Smooth muscle cell of the brain vasculature (primary cell): ENCODE measurements at places on chromosomes 3 and 15.
A peak's percentile ranks its signal among the peaks of the same experiment; 100 is the strongest.

- DNase-seq: no peak
These were observed 44.4 kb downstream of the ADAMTSL3 start for GRCh38 chr15:83698294-83698693.

DNA sequence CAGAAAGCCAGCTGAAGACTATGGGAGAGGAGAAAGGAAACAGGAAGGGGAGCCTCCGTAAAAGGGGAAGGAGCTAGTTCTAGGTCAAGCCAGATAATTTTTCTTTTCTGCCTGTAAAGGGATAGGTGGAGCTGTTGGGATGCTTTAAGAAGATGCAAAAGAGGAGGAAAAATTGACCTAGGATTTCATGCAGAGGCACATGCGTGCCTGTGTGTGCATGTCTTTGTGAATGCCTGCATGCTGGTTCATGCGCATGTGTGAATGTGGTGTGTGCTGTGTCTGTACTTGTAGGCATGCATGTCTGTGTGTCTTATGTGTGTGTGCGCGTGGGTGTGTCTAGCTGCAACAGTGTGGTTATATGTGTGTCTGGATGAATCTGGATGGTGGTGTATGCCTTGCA lies 27.3 kb downstream of the CCDC33 start:
- DNase-seq: no peak

- no peak for DNase-seq
These were observed 14.2 kb downstream of the KIF7 start for GRCh38 chr15:89641053-89641452.

DNA sequence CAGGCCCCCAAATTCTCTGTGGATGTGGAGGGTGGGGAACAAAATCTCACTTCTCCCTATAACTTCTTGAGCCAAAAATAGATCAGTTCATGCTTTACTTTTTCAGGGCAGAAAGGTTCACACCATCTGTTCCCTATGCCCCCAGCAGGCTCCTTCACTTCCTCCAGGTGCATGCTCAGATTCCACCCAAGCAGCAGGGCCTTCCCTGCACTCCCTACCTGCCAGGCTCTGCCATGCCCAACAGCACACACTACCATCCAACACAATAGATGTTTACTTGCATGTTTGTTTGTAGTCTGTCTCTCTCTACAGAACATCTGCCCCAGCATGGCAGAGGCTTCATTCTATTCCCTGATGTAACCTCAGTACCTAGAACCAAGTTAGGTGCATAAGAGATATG lies 43.3 kb downstream of the GABRB3 start:
- no peak for DNase-seq

DNA sequence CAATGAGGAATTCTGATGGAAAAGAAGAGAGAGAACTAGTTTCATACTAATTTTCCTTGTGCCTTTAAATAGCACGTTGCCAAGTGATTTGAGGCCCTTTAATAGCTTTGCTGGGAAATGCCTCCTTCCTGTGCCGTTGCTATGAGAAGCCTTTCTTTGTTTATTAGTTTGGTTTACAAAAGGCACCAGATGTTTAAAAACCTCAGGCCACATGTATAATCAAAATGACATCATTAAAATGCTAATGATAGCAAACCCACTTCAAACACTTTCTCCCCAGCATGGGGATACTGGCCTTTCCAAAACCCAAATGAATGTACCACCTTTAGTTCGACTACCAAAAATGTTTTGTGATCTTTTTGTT lies 50.0 kb upstream of the TBC1D23 start:
- peak; percentile 15 for DNase-seq

- DNase-seq: no peak
These were observed 142.3 kb downstream of the TMCO5A start for GRCh38 chr15:38076786-38077185.

DNA sequence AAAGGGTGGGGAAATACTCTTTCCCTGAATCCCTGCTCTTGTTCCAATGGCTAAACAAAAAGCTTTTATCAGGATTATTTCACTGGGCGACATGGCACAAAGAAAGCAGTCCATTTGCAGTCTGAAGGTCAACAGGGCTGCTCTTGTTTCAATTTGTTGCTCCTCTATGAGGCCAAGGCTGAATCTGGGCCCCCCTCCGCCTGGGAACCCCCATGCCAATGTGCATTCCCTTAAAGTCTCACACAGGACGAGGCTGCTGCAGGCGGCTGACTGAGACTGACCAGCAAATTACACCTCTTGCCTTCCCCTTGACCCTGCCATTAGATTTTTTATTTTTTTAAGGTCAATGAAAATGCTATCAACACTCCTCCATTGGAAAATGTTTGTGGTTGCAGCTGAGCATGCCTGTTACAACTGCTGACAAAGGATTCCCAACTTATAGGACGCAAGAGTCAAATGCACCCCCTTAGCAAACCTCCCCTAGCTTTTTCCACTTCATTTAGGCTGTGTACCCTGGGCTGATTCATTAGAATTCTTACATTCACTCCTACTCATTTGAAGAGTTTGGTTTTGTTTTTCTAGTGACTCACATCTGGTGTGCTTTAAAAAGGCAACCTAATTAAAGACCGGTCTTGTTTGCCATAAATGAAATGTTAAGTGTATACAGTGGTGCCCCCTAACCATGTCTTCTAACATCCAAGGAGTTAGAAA lies 60.8 kb upstream of the ARHGEF3 start:
- no peak for DNase-seq

DNA sequence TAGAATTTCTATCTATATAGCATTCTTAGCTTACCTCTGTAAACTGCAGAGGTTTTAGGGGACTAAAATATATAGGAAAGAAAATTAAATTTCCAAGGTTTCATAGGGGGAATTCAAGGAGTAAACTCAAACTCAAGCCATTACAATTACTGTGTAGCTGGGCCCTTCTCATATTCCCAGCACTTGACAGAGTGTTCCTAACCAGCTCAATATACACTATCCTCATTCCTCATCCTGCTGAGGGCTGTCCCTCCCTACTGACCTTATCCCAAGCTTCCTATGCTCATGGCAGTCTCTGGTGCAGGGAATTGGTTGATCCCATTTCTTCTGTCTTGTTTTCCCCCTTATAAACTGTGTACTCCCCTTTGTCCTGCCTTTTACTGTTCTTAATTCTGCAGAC lies 33.9 kb downstream of the NXPE3 start:
- no peak for DNase-seq

DNA sequence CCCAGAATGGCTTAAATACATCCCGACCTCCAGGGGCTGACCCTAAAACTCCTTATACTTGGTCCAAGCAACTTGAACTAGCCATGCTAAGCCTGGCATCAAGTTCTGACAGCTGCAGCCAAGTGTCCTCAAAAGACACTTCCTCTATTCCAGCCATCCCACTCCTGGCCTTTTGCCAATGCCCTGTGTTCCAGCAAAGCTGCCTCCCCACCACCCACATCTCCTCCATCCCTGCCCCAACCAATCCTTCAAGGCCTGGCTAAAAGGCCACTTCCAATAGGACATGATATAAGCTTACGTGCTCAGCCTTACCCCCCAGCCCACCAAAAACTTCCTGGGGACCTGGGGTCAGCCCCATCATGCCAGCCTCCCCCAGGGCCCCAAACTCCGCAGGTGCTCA lies 40.9 kb downstream of the SEMA3G start:
- no peak for DNase-seq

DNA sequence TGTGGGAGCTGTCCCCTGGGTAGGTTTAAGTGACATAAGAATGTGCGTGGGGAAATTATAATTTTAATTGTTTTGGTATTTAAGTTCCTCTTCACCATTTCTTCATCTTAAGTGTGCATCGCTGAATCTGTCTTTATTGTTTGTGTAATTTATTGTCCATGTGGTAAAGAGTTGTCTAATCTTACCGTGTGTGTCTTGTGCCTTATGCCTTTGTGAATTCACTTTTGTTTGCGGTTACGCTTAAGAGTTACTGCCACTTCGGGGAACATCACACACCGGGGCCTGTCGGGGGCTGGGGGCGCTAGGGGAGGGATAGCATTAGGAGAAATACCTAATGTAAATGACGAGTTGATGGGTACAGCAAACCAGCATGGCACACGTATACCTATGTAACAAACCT lies 767 bp downstream of the WDR48 start:
- DNase-seq: no peak

DNA sequence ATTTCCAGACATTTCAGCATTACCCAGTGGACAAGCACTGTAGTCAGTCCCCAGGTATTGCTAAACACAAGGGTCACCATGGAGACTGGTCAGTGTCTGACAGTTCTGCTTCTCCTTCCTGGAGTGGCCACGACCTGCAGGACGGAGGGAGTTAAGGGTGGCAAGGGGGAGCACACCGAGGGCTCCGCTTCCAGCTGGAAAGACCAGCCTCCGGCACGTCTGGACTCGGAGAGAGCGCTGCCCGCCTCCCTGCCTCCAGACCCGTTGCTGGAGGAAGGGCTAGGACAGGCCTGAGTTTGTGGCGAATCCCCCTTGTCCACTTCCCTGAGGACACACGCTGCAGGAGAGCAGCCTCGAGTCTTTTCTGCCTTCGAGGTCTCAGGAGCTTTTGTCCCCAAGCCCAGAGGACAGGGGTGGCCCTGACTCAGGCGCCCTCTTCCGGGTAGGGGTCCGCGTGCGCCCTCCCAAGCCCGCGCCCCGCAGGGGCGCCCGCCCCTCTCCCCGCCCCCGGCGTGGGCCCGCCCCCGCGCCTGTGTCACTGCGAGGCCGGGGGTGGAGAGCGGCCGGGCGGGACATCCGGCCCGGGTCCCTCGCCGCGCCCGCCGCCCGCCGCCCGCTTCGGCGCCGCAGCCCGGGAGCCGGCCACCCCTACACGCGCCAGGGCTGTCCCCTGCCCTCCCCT lies at the start of gene CHST14:
TSS of gene CHST14 (plus strand) at position 562 of the 682 bp plus-strand sequence. CDS start 230 bp downstream, outside the sequence.
- no peak for DNase-seq

DNA sequence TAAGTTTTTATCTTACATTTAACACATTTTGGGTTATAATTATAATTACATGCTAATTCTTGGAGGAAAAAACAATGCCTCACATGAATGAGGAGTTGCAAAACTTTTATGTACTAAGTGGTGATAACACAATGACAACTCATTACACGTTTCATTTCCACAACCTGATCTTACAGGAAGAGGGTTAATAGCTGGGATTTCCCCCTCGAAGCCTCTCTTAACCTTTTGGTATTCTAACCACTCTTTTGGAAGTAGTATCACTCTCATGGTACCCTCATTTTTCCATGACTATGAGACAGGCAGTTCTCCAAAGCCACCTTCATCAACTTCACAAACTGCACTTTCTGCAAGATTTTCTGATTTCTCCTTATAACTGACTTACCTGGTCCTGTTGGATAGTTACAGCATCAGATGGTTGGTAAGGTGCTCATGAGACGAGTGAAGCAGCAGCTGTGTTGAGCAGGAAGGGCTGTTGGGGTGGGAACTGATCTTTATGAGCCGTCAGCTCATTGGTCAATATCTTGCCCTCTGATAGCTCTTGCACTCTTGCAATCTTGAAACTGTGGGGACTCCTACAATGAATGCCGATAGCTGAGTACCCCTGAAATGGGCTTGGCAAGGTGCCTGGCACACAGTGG lies 41.6 kb downstream of the ACAN start:
- DNase-seq: no peak

DNA sequence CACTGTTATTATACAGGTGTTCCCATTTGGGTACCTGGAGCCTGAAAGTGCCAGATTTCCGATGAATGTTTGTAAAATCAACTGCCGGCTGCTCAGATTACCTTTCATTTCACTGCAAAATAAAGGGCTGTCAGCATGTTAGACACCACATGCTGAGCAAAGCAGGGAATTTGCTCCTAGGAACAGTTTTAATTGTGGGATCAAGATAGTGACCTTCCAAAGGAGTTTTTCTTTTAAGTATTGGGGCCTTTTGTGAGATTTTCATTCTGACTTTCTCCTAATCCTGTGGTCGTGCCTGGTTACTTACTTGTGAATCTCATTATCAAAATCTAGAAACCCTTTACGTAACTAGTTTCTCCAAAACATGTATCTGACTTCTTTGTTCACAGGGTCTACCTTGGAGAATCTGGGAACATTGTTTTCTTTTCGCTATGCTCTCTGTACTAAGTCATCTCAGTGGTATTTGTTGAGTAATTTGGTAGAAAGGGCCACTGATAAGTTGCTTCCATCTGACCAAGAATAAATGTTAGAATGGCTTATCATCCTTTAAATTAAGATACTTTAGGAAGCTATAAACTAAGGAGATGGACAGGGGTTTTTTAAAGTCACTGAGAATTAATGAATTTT lies 40.8 kb upstream of the LRTM1 start:
- DNase-seq: no peak

DNA sequence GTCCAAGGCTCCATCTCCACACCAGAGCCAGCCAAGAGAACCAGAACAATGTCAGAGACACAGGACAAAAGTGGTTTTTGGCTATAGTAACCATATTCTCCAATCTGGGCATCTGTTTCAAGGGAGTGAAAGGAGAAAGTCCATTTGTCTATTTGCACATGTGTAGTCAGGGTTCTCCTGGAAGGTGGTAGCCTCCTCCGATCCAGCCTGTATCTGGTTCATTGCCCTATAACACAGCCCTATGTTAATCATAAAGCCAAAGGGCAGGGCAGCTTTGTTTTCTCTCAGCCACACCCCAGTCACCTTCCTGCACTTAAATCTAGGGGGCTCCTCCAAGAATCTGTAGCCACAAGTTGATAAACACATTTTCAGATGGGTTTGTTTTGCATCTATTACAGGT lies 128.1 kb upstream of the ADPGK start:
- no peak for DNase-seq

GRCh38 chr3:5891711-5892110 lies 704.2 kb downstream of the EDEM1 start:
- no peak for DNase-seq

DNA sequence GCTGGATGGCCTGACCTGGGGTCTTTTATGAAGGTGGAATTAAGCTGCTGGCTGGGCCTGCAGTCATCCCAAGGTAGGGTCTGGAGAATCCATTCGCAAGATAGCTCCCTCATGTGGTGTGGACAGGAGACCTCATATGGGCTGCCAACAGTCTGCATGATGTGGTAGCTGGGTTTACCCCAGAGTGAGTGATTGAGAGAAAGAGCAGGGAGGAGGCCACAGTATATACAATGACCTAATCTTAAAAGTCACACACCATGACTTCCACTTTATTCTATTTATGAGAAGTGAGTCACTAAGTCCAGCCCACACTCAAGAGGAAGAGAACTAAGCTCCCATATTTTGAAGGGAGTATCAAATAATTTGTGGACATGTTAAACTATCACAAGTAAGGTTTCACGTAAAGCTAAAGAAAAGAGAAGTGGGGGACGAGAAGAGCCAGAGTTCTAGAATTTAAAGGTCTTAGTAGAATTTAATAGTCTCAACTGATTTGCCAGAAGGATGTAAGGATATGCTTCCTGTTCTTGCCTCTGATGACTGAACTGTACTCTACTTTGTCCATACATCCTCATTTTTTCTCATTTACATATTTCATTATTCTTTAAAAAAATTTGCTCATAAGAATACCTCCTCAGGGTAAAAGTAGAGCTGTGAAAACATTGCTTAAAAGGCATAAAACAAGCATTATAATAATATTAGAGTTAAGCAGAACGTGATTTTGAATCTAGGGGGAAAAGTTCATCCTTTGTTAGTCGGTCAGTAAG lies 184.4 kb downstream of the PEX5L start:
- DNase-seq: no peak

- DNase-seq: no peak
These were observed 7.5 kb downstream of the UBE2Q2 start for GRCh38 chr15:75850708-75851107.

DNA sequence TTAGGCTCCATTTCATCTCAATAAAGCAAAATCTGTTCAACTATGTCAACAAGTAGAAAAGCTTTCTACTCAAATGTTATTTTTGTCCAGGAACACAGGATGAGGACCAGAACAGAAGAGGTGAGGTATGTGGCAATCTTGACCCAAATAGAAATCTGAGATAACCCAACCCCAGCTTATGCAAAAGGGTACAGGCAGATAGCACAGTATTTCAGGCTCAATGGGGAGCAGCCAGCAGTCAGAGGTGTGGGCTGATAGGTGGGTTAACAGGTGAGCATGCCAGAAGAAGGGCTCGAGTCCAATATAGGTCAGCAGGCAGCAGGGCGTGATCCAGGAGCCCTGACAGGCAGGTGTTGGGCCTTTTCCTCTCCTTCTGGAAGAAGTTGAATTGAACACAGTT lies 281.2 kb upstream of the NR2F2 start:
- no peak for DNase-seq
